ENCODE measurements at places on chromosomes 11 and 22.

- no peak for DNase-seq
Observed at GRCh38 chr22:41380993-41381328, 781 bp upstream of the TEF start.

DNA sequence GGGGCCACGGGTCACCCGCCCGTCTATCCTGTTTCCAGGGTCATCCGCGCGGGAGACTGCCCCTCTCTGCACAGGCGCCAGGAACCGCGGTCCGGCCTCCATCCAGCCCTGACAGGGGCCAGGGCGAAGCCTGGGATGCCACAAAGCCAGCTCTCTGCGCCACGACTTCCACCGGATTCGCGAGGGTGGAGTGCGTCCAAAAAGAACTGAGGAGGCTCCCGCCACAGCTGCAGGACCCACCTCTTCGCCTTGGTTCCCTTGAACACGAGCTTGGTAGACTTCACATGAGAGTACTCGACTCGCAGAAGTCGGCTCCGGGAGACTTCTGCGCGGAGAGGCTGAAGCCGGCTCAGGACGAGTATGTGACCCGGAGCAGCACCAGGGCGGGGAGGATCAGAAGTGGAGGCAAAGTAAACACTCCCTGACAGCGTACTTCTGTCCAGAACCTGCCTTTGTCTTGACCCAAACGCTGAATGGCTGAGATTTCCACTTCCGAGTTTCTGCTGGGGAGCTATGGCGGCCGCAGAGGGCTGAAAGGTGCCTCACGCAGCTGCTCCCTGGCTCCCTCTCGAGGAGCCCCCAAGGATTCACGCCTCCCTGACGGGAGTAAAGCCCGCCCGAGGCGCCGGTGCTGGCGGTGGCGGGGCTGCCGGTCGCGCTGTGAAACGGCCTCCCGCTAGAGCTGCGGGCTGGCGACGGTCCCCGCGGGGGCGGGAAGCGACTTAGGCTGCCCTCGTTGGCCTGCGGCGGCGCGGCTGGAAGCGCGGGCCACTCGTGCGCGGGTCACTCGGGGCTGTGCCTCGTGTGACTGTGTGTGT, 4566.7 kb upstream of the OR11H1 start:
- no peak for DNase-seq

DNA sequence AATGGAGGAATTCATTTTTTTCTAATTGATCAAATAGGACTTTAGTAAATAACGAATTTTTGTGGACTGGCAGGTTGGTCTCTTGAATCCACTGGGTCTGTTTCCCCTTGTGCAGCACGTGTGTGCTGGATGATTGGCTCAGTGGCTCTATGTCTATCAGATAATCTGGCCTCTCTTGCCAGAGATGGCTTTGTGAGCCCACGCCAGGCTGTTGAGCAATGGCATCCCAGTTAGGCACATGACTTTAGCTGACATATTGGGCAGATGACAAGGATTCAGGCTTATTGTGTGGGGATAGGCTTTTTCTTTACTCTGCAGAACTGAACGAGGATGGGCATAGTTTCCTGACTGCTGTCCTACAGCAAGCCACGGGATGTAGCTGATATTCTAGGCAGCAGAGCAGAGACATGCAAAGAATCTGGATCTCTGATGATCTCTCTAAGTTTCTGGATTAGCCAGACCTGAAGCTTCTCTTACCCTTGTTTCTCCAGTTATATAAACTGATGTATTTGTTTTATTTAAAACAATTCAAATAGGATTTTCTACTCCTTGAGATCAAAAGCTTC, 144.9 kb downstream of the ARHGAP42 start:
- no peak for DNase-seq

GRCh38 chr11:129143335-129143734, 48.8 kb downstream of the ARHGAP32 start:
- no peak for DNase-seq

- DNase-seq = no peak
Observed at GRCh38 chr11:78190374-78190773, 1.7 kb downstream of the USP35 start.

DNA sequence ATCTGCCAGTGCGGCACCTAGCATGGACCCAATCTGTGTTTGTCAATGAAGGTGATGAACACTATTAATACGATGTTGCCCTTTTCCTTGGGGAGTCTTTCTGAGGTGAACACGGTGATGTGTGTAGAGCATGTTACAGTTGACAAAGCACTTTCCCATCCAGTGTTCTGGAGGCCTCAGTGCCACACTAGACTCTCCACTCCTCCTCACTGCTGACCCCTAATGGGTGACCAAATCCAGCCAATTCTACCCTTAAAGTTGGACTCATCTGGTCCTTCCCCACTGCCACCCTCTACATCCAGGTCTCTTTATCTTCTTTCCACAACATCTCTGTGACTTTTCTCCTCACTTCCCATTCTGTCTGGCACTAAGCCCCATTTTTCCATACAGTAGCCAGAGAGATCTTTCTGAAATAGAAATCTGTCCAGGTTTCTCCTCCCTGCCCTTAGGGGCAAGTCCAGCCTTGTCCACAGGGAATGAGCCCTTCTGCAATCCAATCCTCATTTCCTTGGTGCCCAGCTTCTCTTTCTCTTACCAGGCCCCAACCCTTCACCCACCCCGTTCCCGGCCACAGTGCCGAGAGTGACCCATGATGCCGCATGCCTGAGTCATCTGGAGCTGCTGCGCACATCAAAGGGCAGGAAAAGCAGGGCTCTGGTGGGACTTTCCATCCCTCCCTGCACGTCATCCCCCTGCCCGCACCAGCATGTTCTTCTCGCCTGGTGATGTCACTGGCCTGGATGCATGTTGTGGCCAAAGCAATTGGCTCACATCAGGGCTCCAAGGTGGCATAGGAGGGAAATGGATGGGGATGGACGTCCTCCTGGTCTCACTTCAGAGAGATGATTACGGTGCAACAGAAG, 64.2 kb downstream of the RASSF10 start:
- DNase-seq = no peak

DNA sequence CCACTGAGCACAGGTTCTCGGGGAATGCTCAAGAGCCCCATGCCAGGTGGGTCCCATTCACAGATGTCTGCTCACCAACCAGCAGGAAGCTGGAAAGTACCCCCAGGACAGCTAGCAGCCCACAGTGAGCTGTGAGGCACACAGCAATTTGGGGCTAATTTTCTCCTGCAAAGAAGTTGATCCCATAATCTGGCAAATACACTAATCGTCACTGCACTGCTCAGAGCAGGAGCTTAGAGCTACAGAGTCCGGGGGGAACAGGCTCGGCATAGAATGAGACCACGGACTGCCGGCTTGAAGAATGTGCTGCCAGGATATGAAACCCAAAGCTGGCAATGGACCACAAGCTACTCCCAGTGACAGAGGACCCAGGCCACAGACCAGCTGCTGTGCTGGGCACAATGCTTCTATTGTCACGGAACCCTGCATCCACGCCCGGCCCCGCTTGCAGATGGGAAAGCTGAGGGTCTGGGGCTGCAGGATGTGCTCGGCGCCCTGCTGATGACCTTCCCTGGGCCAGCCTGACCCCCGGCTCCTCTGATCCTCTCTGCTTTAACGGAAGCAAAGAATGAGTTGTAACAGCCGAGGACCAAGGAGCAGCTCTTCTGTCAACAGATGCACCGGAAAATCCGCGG, 239.7 kb downstream of the CTTN start:
- DNase-seq = no peak

GRCh38 chr11:72617080-72617762, 57.0 kb downstream of the PDE2A start:
- DNase-seq = no peak

DNA sequence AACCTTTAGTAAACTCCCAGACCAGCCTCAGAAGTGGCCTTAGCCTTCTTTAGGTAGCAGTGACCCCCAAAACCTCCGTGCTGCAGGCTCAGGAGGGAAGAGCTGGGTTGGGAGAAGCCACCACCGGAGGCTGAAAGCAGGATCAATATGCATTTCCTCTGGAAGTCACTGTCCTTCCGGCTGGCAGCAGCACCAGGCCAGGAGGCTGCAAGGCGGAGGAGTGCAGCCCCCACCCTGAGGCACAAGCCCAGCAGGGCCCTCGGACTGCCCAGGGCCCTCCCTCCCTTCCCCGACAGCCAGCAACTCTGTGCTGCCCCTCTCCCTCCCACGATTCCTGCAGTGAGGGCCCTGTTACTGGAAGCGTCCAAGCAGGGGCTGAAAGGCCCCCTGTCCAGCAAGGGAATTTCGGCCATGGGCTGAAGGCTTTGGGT, 3.2 kb upstream of the NRXN2 start:
- DNase-seq = no peak

DNA sequence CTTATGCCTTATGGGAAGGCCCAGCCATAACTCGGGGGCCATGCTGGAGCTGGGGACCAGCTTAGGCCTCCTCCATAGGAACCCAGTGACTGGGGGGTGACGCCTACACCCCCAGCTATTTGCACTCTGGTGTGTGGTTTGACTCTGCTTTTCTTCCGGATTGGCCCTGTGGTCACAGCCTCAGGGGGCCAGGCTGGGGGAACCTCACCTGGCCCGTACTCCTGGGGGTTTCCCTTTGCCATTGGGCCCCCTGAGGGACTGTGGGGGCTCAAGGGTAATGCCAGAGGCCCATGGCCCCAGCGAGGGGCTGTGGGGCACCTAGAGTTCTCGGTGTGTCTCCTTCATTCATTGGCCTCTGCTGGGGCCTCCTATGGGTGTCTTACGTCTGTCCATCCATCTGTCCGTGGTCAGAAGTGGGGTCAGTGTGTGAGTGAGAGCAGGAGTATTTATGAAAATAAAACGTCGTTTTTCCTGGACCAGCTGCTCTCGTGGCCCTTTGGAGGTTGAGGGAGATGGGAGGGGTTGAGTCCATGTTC, 6.3 kb upstream of the SH3BP1 start:
- peak; percentile 55 for DNase-seq

- no peak for DNase-seq
Observed at GRCh38 chr11:116446048-116446941, 326.5 kb downstream of the BUD13 start.

GRCh38 chr22:32622004-32622743, 147.6 kb downstream of the FBXO7 start:
- DNase-seq = no peak

DNA sequence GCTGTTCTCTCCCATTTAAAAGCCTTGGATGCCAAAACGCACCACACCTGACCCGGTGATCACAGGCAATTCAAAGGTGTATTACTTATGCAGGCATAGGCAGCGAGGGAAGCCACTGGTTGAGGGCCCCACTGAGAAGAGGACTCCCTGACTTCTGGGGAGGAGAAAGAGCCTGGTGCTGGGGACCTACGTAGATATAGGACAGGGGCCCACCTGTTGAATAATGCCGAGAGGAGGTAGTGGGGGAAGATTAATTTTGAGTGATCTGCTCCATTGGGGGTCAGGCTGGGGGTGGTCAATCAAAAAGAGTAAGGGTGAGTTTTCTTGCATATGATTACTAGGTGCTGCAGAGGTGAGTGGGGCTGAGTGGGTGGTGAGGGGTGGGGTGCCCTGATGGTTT, 7.8 kb downstream of the LMO2 start:
- DNase-seq = no peak

GRCh38 chr22:22856364-22856763, 31.3 kb upstream of the IGLL5 start:
- DNase-seq = no peak

GRCh38 chr11:27551127-27551526, 44.6 kb upstream of the LIN7C start:
- DNase-seq = no peak

- DNase-seq = no peak
Observed at GRCh38 chr11:118098996-118099837, 12.5 kb upstream of the SMIM35 start.

DNA sequence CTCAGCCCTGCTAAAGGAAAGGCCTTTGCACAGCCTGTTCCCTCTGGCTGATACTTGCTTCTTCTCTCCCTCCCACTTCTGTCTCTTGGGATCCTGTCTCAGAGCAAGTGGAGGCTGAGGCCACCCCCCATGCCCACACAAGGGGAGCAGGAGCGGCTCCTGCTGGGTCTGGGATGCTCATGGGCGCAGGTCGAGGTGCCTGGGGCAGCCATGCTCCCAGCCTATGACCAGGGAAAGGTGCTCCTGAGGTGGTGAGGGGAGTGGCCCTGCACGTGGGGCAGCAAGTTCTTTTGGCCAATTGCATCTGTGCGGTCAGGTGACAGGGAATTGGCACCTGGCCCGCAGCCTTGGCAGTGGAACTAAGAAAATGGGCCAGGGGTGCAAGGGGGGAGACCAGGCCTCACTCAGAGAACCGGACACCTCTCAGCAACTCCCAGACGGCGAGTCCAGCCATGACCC, 1.5 kb downstream of the MAPK11 start:
- no peak for DNase-seq

GRCh38 chr11:22407921-22408320, 69.7 kb downstream of the SLC17A6 start:
- DNase-seq = no peak

DNA sequence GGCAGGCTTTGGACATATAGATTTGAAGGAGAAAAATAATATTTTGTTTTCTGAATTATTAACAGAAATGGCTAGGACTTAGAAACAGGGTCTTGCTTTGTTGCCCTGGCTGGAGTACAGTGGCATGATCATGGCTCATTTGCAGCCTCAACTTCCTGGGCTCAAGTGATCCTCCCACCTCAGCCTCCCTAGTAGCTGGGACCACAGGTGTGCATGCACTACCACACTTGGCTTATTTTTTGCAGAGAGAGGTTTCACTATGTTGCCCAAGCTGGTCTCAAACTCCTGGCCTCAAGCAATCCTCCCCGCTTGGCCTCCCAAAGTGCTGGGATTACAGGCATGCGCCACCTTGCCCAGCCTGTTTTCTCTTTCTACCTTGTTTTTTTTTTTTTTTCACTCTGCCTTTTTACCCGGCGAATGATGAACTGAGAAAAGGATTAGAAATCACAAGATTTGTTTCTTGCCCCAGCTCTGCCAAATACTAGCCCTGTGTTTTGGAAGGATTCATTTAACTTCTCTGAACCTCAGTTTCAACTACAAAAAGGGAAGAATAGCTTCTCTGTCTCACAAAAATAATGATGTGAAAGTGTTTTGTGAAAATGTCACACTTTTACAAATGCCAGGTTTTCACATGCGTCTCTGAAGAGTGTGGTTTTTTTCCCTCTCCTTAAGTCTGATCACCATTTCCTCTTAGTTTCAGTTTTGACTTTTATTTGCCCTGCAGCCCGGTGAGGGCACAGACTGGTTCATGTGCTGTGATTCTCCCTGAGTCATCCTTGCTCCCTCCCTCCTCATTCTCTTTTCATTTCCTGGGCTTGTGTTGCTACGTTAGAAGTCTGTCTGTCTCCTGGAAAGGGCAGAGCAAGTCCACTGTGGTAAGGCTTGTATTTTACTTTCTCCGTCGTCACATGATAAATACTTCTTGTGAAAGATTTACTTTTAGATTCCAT, 67.7 kb downstream of the BCL2L13 start:
- DNase-seq = peak; percentile 5

Data from activated gamma-delta T cell treated with Interleukin-2 at 50 U/mL for 16 hours (primary cell).